ENCODE measurements at places on chromosomes 1 and 21.

DNA sequence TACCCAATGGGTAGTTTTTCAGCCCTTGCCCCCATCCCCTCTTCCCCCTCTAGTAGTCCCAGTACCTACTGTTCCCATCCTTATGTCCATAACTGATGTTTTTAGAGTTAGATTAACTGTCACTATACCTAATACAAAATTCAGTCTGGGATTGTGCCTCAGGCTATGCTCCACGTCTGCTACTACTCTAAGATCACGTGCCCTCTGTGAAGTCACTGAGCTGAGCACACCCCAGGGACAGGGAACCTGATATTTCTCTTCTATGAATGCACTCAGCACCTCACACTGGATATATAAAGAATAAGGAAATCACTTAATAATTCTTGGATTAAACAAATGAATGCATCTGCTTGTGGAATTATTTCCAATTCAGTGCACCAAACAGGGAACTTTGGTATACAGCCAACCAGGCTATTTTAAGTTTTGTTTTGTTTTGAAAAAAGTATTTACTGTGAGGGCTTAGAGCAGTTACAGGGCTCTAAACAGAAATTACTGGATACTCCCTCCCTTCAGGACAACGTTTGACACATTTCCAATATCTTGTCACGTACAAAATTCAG lies 307.9 kb downstream of the SMYD3 start:
- DNase-seq: no peak

DNA sequence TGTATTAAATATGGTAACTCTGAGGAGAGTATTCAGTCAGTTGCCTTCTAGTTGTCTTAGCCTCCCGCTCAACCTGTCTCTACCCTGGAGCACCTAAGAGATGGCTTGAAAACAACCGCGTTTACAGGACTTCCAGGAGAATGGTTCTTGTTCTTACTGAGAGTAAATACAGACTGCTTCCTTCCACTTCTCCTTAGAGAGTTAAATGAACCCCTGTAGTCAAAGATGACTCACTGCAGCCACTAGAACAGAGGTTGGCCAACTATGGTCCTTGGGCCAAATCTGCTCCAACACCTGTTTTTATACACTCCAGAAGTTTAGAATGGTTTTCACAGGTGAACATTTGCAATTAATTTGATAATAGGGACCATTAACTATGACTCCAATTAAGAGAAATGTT lies 60.1 kb upstream of the ASB17 start:
- DNase-seq: no peak

DNA sequence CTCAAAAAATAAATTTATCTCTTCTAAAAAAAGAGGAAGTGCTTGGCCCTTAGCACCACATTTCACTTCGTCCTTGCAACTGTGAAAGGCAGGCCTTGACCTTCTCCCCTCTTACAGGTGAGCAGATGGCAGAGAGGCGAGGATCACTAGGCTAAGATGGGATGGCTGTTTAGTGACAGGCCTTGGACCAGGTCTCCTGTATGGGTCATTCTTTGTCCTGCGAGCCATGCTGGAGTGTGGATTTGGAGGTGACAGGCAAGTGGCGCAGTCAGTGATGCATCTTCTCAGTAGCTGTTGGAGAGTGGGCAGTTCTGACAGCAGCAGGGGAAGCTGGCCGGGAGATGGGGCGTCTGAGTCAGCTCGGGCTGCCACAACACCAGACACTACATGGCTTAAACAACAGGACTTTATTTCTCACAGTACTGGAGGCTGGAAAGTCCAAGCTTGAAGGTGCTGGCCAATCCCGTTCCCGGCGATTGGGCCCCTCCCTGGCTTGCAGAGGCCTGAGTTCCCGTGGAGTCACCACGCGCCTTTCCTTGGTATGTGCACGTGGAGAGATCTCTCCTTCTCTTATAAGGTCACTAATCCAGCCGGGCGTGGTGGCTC lies 16.5 kb downstream of the SLC27A3 start:
- no peak for DNase-seq

GRCh38 chr1:247535402-247535801 lies 838 bp downstream of the OR2C3 start:
- no peak for DNase-seq

- no peak for DNase-seq
Observed at GRCh38 chr1:59994302-59995198, 68.0 kb upstream of the CYP2J2 start.

DNA sequence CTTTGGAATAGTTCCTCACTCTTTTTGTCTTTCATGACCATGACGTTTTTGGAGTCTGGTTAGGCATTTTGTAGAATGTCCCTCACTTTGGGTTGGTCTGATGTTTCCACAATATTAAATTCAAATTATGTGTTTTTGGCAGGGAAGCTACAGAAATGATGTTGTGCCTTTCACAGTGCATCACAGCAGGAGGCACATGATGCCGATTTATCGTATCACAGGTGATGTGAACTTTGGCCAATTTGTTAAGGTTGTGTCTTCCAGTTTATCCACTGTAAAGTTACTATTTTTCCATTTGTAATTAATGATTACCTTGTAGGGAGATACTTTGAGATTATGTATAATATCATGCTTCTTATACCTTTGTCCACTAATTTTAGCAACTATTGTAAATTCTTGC lies 114.3 kb downstream of the FGGY start:
- DNase-seq: no peak

GRCh38 chr1:231160895-231161666 lies 777 bp upstream of the TRIM67 start:
- peak; percentile 48 for DNase-seq

DNA sequence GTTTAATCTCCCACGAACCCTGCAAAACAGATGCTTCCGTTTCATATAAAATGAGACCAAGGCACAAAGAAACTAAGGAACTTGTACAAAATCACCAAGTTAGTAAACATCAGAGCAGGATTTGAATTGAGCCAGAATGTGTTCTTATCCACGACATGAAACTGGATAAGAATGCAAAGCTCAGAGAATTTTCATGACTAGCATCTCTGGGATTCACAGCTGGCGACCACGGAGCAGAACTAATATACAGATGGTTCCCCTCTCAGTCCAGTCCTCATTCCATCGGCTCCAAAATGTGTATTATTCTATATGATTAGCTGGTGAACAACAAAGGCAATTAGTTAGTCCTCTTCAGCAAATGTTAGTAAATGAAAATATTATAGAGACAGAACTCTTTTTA lies 72.3 kb upstream of the ERG start:
- DNase-seq: no peak

GRCh38 chr1:24101796-24102586 lies 9.9 kb downstream of the MYOM3 start:
- DNase-seq: no peak

DNA sequence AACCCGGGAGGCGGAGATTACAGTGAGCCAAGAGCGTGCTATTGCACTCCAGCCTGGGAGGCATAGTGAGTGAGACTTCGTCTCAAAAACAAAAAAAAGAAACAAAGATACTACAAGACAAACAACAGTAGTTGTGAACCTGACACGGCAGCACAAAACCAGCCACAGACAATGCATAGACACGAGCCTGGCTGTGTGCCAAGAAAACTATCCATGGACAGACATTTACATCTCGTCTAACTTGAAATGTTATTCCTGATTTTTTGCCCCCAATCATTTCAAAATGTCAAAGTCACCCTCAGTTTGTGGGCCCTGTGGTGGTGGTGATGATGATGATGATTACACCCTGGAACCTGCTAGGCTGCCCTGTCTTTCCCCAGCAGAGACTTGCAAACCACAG lies 6.3 kb downstream of the KLHL21 start:
- no peak for DNase-seq

DNA sequence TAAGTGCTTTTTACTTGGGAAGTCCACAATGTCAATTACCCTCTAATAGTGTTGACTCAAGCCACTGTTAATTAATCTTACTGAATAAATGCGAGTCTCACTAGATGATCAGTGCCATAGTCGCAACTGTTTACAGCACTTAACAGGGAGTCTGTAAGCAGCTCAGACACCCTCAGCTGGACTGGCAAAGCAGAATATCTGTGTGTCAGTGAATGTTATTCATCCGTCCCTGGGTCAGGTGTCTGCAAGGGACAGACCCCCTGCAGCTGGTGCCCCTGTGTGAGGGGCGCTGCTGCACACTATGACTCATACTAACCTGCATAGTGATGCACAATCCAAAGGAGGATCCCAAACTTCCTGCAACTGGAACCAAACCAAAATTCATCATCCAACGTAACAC lies 306.5 kb downstream of the HHIPL2 start:
- no peak for DNase-seq

GRCh38 chr1:201766131-201766866 lies 62.7 kb upstream of the IPO9 start:
- no peak for DNase-seq

- DNase-seq: no peak
Observed at GRCh38 chr1:202888221-202888530, 773 bp downstream of the RABIF start.

- DNase-seq: no peak
Observed at GRCh38 chr1:172469717-172470116, 25.8 kb upstream of the PIGC start.

GRCh38 chr1:43533584-43533983 lies 2.9 kb downstream of the PTPRF start:
- DNase-seq: no peak

GRCh38 chr1:116288201-116288598 lies 84.8 kb upstream of the ATP1A1 start:
- no peak for DNase-seq

Data from head of caudate nucleus (tissue), 42 donors.